AG10803 (cell line): ENCODE measurements at places on chromosomes 6 and 20.

GRCh38 chr6:158812611-158813010, 6.6 kb downstream of the EZR start:
- DNase-seq: no peak

- peak; percentile 53 for DNase-seq
These were observed 117.5 kb upstream of the SIRPG start for GRCh38 chr20:1775117-1775516.

GRCh38 chr6:143941852-143942627, 66.0 kb downstream of the PLAGL1 start:
- DNase-seq: peak; percentile 52

- no peak for DNase-seq
These were observed 36.6 kb upstream of the VAPB start for GRCh38 chr20:58352468-58352867.

- DNase-seq: no peak
These were observed 122.6 kb downstream of the PRND start for GRCh38 chr20:4844325-4844724.

GRCh38 chr6:81750681-81751387, 1.6 kb downstream of the TENT5A start:
- no peak for DNase-seq

DNA sequence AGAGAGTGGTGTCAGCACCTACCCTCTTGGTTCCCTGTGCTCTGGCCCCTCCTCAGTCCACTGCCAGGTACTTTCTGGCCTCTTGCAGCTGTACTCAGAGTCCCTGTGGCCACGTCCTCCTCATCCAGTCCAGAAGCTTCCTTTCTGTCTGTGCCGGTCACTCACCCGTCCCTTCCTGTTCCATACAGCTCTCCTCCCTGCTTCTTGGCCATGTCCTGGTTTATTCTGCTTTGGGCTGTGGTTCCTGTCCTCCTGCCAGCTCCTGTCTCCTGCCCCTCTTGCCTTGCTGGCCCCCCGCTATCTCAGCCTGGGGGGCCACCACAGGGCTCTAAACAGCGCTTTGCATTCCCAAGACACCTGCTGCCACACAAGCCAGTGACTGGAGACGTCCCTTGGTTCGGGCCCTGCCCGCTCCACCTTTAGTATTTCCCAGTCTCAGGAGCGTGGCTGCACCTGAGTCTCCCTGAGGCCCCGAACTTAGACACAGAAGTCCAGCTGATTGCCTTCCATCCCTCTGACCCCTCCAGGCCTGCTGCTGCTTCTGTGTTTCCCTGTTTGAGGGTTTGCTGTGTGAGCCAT, 15.5 kb upstream of the RBM38 start:
- DNase-seq: no peak

DNA sequence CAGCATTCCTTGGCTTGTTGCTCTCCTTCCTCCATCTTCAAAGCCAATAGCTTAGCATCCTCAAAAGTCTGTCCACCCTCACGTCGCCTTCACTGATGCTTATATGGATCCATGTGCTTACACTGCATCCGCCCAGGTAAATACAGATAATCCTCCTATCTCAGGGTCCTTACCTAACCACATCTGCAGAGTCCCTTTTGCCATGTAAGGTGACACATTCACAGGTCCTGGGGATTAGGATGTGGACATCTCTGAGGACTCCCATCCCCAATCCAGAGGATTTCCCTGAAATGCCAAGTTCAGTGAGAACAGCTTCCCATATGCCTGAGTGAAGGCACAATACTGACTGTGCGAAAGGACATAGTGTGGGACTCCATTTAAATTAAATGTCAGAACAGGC, 25.4 kb downstream of the FKBP1A start:
- DNase-seq: no peak

GRCh38 chr20:45515147-45515913, at the start of gene SPINT3:
TSS of gene SPINT3 (minus strand) at chr20:45515622. CDS start at chr20:45515608, 14 bp downstream.
- no peak for DNase-seq

DNA sequence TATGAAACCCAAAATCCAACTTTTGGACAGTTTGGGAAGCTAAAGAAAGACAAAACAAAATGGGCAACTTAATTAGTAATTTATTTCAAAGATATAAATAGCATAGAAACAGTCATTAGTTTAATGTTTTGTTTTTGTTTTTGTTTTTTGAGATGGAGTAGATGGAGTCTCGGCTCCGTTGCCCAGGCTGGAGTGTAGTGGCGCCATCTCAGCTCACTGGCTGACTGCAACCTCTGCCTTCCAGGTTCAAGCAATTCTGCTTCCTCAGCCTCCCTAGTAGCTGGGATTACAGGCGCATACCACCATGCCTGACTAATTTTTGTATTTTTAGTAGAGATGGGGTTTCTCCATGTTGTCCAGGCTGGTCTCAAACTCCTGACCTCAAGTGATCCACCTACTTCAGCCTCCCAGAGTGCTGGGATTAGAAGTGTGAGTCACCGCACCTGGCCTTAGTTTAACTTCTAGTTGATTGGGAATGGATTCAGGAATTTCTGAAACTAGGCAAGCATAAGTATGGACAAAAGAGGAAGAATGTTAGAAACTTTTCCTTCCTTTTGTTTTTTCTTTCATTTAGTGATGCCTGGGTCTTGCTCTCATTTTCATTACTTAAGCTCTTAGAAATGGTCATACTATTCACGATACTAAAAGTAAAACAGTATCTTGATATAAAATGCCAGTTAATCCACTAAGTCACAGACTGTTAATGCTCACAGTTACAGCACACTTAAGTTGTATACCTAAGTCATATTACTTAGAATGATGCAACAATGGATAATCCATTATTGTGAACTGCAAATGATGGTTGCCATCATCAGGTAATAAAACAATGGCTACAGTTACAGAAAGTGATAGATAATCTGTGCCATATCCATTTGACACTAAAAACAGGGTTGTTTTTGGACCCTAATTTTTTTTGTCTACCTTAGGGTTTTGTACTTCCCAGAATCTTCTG, 8.2 kb downstream of the SENP6 start:
- peak; percentile 67 for DNase-seq

- no peak for DNase-seq
These were observed 225.6 kb upstream of the JARID2 start for GRCh38 chr6:15020119-15020770.

GRCh38 chr20:48163505-48163904, 378.2 kb upstream of the SULF2 start:
- DNase-seq: no peak

DNA sequence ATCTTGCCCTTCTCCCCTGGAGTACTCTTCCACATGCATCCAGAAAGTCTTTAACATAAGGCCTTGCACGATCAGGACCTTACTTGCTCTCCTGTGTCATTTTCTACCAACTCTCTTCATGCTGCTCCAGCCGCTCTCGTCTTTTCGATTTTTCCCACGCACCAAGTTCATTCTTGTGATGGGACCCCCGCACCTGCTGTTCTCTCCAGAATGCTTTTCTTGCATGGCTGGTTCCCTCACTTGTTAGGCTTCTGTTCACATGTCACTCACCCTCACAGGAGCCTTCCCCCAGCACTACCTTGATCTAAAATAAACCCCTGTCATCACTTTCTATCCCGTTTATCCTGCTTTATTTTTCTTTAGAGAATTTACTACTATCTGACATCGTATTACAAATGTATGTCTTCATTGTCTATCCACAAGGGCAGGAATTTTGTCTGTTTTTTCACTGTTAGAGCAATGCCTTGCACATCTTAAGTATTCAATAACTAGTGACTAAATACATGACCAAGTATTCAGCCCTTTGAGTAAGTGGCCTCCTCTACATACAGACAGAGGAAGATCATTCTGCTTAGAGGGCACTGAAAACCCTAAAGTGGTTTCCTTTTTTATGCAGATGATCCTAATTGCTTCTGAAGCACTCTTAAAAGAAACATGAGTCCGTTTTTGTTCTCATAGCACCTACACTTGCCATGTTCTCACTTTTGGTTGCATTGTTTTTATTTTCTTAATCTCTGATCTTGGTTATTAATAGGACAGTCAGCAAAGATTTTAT, 166.9 kb downstream of the SLC16A10 start:
- no peak for DNase-seq

DNA sequence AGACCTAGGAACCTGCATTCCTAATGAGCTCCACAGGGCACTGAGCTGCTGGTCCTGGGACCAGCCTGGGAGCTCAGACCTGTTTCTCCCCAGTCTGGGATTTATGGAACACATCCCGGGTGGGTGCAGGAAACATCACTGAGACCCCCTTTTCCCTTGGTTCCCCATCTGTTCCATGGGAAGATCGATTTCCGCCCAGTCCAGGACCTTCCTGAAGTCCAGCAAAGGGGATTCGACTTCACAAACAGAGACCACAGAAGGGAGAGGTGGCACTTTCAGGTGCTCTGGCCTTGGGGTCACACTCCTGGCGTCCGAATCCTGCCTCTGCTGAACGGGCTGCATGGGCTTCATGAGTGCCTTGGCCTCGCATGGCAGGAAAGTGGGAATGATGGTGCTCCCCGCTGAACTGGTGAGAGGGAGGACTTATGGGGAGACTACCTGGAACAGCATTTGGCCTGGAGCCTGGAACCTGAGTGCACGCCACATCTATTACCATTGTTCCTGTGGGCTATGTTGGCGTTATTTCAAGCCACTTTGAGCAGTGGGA, 296.3 kb downstream of the TAF4 start:
- DNase-seq: no peak

DNA sequence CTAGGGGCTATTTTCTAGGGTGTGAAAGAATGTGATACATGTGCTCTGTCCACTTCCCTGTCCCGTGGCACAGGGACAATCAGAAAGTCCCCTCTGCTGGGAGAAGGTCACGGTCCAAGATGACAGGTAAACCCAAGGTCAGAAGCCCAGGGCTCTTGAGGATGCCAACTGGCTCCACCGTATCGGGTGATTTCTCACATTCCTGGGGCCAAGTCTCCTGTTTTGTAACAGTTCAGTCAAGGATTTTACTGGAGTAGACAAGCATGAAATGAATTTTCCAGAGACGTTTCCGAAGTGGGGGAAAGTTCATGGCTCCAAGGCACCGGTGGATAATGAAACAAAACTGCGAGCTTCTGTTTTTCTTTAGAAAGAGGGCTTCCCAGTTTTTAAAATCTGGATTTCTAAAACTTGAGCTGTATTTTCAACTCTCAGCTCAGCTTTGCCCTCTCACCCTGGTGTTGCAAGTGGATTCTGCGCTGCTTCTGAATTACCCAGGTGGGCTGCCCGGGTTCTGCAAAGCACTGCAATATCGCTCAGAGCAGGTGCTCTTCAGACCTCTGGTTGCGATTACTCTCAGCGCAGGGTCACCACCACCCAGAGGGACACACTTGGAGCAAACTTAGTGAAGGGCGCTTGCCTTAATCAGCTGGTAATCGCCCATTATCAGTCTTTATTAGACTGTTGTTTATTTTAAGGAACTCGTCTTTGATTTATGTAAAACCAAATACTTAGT, 64.4 kb upstream of the TMEM170B start:
- DNase-seq: no peak

DNA sequence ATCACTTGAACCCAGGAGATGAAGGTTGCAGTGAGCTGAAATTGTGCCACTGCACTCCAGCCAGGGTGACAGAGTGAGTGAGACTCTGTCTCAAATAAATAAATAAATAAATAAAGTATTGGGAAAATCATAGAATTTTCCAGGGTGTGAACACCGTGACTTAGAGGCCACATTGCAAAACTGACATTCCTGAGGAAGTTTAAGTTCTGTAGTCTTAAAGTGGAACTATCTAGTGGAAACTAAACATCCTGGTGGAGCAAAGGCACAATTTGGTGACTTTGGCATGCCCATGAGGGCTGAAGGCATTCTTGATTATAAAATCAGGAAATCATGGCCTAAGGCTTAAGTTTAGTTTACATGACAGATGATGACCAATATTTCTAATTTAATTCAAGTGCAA, 32.7 kb upstream of the MCM3 start:
- DNase-seq: peak; percentile 14

- no peak for DNase-seq
These were observed 37.9 kb downstream of the MAN1A1 start for GRCh38 chr6:119311514-119312142.

DNA sequence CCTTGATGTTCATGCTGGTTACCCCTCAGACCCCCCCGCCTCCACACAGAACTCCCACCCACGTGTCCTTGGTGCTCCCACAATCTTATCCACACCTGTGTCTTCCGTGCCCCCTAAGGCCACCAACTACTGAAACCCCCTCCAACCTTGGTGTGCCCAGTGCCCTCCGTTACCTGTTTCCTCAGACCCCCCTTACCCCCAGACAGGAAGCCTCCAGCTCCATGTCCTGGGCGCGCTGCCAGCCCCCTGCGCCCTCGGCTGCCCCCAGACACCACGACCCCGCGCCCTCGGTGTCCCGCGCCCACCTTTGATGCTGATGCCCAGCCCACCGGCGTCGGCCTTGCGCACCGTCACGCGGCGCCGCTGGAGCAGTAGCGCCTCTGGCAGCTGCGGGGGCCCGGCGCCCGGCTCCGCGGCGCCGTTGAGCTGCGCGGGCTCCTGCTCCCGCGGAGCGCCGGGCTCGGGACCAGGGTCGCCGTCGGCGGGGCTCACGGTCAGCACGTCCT, 504 bp downstream of the SNTA1 start:
- DNase-seq: no peak

DNA sequence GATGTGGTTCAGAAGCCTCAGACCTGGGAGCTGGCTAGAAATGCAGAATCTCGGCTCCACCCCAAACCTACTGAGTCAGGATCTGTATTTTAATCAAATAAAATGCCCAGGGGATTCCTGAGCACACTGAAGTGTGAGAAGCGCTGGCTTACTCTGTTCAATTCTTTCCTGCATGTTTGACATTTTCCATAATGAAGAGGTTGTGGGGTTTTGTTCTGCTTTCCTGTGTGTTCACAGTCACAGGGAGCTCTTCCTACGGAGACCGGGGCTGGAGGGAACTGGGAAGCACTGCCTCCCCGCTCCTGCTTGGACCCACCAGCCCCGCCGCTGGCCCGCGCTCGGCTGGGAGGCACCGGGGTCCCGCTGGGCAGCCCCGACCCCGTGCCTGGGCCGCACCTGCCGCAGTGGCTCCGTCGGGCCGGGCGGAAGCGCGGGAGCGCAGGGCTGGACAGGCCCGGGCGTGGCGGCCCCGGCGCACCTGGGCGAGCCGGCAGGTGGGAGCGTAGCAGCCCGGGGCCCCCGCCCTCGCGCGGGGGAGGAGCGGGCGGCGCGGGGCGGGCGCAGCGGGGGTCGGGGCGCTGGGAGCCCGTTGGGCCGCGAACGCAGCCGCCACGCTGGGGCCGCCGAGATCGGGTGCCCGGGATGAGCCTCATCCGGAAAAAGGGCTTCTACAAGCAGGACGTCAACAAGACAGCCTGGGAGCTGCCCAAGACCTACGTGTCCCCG, at the start of gene MAPK13:
TSS of gene MAPK13 (plus strand) at position 573 of the 726 bp plus-strand sequence. CDS start at position 643, 70 bp downstream.
- DNase-seq: no peak

GRCh38 chr6:136108361-136108945, 141.7 kb downstream of the MTFR2 start:
- DNase-seq: no peak

- peak; percentile 15 for DNase-seq
These were observed 70.9 kb downstream of the ATP9A start for GRCh38 chr20:51697096-51697826.

- DNase-seq: no peak
These were observed 13.3 kb downstream of the HLA-DPB1 start for GRCh38 chr6:33088931-33089620.

DNA sequence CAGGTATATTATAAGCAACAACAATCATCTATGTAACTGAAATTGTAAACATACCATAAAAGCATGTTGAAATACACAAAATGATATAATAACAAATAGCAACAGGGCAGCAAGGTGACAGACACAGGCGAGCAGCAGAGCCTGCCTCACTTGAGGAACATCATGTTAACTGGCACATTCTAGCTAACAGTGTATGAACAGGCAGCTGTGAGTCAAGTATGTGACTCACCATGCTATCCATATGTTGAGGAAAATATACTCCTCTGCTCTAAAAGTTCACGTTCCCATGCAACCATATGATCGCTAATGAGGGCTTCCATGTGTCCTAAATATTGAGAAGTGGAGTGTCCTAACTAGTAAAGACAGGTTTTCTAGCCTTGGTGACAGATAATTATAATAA, 18.4 kb downstream of the SERAC1 start:
- peak; percentile 40 for DNase-seq
